Epithelial cell of esophagus (primary cell): ENCODE measurements at places on chromosomes 6 and 20.
A peak's percentile ranks its signal among the peaks of the same experiment; 100 is the strongest.

DNA sequence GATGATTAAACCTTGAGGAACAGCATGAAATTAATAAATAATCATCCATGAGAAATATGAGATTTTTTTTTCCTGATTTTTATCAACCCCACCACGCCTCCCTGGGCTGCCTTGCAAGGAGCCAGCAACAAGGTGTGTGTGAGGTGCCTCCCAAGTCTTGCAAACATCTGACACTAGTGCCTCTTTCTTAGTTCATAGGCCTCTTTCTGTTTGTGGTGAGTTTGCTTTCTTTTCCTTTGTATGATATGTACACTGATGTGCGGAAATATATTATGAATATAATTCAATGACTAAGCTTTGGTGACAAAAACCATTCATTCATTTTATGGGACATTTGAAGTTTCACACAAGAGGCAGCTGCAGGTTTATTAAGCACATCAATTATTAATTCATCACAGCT lies 63.2 kb upstream of the SYNDIG1 start:
- DNase-seq, result no peak

DNA sequence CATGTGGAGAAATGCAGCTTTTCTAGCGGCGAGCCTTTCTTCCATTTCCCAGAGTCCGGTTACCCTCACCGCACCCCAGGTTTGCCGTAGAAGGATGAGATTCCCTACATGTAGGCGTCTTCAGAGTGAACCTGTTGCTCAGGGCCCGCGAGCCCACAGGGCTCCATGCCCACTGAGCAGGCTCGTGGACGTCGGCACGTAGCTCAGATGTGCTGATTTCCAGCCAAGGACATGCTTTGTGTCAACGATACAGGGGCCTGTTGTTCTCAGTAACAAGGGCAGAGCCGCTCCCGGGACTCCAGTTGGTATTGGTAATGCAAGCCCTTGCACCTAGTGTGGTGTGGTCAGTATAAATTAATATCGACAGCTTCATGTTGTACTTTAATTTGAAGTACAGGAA lies 159.6 kb downstream of the MTHFD1L start:
- DNase-seq, result no peak

DNA sequence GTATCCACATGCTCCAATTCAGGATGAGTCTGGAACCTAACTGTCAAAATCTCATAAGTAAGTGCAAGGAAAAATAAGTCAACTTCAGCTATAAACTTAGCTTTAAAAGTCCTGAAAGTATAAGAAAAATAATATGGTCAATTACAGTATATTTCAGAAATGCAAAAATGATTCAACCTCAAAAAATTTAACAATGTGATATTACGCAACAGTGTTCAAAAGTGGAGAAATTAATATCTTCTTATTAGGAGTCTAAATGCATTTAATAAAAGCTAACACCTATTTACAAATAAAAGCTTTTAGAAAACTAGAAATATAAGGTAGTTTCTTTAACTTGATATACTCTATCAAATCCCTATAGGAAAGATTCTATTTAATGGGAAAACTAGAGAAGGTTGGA lies 111.2 kb upstream of the OPRM1 start:
- no peak for DNase-seq

DNA sequence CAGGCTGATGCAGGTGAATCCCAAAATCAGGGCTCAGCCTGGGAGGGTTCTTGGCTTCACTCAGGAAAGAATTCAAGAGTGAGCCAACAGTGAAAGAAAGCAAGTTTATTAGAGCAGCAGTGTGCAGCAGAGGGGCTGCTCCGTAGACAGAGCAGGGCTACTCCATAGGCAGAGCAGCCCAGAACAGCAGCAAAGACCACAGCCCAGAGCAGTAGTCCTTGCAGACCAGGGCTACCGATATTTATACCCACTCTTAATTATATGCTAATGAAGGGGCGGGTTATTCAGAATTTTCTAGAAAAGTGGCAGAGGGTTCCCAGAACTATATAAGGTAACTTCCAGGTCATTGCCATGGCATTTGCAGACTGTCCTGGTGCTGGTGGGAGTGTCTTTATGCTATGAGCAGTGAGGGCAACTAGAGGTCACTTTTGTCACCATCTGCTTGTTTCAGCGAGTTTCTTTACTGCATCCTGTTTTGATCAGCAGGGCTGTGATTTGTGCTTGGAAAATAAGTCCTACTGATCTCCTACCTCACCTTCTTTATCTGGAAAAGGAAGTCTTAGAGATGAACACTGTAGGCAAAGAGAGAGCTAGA lies 39.8 kb upstream of the PTPN1 start:
- no peak for DNase-seq

GRCh38 chr6:166906376-166907044 lies 49.8 kb downstream of the RNASET2 start:
- no peak for DNase-seq

GRCh38 chr6:154974485-154975149 lies 20.5 kb upstream of the TIAM2 start:
- DNase-seq, result no peak

DNA sequence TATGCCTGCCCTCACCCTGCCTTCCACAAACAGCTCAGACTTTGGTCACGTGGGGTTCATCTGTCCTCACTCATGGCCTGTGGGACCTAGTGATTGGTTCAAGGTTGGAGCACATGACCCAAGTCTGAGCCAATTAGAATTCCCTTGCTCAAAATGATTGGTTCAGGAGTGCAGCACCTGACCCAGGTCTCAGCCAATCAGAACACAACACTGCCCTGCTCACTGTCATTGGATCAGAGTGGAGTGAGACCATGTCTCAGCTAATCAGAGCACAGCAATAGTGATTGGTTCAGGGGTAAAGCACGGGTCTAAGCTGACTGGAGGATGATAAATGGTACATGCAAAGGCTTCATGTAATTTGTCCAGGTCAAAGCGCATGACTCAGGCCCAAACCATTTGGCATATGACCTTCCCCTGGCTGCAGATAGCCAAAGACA lies 102.2 kb downstream of the PREX1 start:
- no peak for DNase-seq

DNA sequence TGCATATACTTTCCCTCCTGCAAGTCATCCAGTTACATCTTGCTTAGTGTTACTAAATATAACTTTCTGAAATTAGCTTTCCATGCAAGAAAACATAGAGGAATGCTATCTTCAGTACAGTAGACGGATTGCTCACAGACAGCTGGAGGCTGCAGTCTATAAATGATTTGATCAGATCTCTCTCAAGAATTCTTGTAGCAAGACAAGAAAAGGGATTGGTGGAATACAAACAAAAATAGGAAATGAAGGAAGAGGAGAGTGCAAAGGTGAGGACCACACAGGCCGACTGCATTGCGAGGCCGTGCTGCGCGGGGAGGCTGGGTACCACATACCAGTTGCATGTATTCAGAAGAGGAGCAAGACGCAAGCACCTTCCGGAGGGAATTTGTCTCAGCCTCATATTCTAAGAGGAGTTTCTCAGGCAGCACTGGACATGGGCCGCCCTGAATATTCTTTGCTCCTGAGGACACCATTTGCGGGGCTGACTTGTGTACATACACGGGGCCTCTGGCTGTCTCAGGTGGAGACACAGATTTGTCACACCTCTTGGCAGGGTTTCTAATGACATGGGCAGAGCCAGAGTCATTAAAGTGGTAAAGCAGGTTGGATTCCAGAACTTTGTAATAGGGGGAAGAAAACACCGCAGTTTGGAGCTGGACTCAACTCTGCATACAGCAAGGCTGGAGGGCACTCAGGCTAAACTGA lies 22.7 kb upstream of the KIF25 start:
- DNase-seq, result peak; percentile 10

- no peak for DNase-seq
Observed at GRCh38 chr20:4689220-4689619, 32.5 kb upstream of the PRND start.
